ENCODE measurements at places on chromosomes 2 and 18. TPM values are rescaled to one million over a fixed set of nuclear protein-coding genes. Genes with fewer than 3 reads are reported as not detected.

ABCG8 gene
- 0.27 TPM for total RNA-seq

CNDP1 gene
- total RNA-seq = 9.9 TPM

DPYSL5 gene
- total RNA-seq = 40.3 TPM

GCG gene
- total RNA-seq = 0.99 TPM

B3GNT7 gene
- total RNA-seq = 3.4 TPM

LAMA1 gene
- 34.4 TPM for total RNA-seq

Measured in camera-type eye (tissue), 1 donor.